ENCODE measurements at places on chromosomes 12 and 14.

DNA sequence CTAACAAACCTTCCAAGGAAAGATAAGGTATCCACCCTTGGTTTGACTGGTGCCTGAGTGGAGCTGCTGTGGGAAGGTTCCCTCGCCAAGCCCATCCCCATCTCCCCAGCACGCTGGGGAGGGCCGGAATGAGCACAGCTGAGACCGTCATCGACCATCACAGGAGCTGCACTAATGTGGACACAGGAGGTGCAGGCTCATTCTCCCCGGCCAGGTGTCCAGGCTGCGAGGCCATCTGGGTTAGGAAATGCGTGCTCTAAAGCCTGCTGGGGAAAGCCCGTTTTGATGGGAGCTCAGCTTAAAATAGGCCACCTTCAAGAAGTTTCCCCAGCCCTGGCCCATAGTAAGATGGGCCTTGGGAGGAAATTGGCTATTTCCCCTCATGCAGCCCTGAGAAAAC is 35.2 kb upstream of the FOXN3 start:
- no peak for DNase-seq

DNA sequence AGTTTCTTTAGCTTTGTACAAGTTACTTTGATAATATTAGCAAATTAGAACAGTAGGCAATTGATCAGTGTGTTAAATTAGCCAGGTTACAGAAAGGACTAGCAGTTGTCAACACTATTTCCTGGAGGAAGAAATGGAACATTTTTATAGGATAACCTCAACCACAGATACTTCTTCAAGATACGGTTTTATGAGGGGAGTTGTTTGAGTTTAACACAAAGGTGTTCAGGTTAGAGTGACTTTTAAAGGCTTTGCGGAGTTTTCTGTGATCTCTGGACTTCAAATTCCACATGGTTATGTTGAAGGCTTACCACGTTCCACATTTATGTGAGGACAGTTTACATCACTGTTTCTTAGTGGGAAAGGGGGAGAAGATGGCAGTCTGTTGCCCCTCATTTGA is 19.3 kb downstream of the YARS2 start:
- no peak for DNase-seq

GRCh38 chr12:128387811-128388422 is 120.9 kb downstream of the TMEM132C start:
- DNase-seq, result no peak

GRCh38 chr14:77085538-77085937 is 12.5 kb upstream of the CIPC start:
- DNase-seq, result no peak

- DNase-seq, result no peak
Observed at GRCh38 chr14:22438742-22439141, 150.3 kb downstream of the DAD1 start.

DNA sequence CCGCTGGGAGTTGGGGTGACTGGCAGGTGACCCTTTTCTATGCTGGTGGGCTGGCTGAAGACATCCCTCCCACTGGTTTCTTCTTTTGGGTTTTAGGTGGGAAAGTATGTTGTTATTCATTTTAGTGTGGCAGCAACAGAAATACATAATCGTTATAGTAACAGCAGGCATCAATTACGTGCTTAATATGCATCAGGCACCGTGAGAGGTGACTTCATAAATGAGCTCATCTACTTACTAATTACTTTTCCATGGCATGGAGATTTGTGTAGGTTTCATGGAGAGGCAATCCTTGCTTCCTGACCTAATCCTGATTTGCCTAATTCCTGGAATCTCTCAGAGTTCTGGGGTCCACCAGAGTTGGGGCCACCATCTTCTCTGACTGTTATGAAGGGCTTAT is 13.4 kb upstream of the CELA1 start:
- no peak for DNase-seq

GRCh38 chr14:52951681-52952554 is 1.1 kb upstream of the FERMT2 start:
- no peak for DNase-seq

DNA sequence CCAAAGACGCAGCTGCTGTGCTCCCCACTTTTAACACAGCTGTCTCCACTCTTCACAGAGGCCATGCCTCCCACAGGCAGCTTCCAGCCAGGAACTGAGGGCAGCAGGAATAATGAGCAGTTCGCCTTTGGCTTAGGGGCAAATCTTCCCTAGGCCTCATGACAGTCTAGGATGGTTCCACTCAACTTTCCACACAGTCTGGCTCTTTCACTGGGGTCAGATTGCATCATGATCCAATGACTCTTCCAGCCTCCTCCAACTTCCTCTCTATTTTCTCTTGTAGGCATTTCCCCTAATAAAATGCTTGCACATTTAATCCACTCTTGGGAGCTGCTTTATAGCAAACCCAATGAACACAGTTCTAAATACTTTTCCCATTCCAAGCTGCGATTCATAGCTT is 271.6 kb upstream of the ATP2B1 start:
- no peak for DNase-seq
